Stimulated activated CD4-positive, alpha-beta T cell treated with anti-CD3 and anti-CD28 coated beads, Interleukin-4, amount 100 ng/mL, for 1 hour (primary cell): ENCODE measurements at places on chromosomes 5 and 9.

DNA sequence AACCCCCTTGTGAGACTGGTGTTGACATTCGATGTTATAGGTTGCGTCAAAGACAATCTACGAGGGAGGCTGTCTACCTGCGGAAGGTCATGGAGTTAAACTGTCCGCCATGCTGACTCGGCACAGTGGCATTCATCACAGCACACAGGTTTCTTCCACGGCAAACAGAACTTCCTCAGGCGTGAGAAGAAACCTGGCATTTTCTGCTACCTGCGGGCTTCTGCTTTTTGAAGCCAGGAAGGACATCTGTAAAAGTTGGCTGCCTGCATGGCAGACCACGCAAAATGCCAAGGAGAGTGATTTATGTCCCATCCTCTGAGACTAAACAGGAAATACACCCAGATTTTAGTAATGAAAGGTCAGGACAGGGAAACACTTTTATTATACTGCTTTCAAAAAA lies 809.8 kb upstream of the NUDT12 start:
- no peak for DNase-seq

DNA sequence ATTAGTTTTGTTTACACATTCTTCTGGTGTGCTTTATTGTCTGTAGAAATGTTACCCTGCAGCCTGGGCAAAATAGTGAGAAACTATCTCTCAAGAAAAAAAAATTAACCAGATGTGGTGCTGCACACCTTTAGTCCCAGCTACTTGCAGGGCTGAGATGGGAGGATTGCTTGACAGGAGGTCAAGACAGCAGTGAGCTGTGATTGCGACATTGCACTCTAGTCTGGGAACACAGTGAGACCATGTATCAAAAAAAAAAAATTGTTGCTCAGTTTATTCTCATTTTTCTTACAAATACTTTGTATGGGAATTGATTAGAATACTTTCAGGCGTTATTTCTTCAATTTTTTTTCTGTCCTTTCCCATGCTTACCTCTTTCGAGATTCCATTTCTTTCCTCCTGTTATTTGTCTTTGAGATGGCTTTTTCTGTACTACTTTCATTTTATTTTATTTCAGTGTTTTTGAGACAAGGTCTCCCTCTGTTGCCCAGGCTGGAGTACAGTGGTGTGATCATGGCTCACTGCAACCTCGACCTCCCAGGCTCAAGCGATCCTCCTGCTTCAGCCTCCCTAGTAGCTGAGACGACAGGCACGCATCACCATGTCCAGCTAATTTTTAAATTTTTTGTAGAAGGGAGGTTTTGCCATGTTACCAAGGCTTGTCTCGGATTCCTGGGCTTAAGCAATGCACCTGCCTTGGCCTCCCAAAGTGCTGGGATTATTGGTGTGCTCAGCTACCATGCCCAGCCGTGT lies 24.9 kb downstream of the TENT2 start:
- no peak for DNase-seq

DNA sequence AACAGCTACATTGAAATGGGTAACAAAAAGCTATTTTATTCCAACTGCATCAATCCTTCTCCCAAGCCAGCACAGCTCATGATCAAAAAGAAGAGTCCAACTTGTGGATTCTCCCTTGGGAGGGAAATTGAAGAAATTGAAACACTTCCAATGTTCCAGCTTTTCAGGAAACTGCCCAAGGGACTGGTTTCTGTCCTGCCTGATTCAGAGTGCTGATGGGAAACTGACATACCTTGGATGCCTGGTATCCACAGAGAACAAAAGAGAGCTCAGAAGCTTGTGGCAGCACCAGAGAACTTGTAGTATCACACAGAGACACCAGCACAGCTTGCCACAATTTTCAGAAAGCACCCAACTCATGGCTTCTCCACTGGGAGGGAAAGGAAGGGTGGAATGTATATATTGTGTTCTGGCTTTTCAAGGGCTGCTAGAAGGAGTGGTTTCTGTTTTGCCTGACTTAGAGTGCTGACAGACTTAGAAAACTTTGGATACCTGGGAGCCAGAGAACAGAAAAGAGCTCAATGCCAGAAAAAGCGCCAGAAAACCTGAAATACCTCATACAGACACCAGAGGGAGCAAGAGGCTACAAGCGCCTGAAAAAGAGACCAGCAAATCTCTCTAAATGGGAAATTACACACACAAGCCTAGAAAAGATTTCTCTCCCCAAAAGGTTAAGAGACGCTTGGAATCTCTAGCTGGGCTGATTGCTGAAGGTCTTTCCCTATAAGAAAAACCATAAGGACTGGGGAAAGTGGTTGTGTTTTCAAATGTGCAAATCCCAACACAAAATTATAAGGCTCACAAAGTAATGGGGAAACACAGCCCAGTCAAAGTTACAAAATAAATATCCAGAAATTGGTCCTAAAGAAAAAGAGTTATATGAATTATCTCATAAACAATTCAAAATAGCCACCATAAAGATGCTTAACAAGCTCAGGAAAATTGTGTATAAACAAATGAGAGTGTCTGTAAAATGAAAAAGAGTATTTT lies 178.8 kb downstream of the SPOCK1 start:
- no peak for DNase-seq

DNA sequence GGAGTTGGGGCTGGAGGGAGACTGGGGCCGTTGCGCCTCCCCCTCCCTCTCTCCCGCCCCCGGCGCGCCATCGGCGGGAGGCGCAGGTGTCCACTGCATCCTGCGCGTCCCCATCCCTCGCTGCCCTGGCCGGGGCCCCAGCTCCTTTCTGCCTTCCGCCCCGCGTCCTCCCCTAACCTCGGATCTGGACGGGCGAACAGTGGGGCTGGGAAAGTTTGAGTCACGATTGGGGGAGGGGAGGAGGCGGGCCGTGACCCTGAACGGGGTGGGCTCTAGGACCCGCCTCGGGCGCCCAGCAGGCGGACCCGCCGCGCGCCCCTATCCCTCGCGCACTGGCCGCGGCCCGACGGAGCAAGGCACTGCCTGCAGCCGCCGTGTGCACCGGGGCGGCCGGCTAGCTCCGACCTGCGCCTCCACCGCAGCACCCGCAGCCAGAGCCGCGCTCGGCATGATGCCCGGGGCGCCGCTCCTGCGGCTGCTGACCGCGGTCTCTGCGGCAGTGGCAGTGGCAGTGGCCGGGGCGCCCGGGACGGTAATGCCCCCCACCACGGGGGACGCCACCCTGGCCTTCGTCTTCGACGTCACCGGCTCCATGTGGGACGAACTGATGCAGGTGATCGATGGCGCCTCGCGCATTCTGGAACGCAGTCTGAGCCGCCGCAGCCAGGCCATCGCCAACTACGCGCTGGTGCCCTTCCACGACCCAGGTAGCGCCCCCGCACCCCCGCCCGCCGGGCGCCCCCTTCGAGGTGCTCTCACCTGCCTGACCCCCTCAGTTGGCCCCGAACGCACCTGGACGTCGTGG lies at the start of gene HMCN2:
Gene HMCN2, plus strand, starts transcription at position 330 of the 805 bp plus-strand sequence. Its CDS starts 119 bp downstream, at position 449.
- DNase-seq, result no peak

- no peak for DNase-seq
Measured at GRCh38 chr9:29220596-29221251, 1647.4 kb upstream of the C9orf72 start.

DNA sequence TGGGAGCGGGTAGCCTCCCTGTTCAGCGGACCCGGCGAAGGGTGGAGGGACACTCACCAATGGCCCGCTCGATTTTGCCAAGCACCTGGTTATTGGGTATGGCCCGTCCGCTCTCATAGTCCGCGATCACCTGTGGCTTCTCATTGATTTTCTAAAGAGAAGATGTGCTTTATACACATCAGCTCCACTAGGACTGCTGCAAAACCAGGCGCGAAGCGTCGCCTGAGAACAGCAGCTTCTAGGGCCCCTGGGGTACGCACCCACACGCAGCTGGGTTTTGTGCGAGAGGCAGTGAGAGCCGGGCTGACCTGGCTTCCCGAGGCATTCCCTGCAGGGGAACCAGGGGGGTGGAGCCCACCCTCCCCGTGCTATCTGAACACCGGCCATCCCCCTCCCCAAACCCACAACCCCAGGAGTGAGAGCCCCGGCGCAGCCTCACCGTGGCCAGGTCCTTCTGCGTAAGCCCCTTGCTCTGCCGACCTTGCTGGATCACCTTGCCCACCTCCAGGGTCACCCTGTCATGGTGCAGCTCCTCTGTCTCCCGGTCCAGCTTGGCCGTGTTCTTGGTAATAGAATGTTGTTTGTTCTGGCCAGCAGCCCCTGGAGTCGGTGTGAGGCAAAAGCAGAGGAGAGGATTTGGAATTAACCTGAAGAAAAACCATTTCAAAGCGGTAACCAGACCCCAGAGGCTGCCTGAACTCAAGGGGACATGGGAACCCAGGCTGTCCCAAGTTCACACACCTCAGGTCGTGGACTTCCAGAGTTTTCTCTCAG lies 3.1 kb downstream of the EDF1 start:
- DNase-seq, result no peak

DNA sequence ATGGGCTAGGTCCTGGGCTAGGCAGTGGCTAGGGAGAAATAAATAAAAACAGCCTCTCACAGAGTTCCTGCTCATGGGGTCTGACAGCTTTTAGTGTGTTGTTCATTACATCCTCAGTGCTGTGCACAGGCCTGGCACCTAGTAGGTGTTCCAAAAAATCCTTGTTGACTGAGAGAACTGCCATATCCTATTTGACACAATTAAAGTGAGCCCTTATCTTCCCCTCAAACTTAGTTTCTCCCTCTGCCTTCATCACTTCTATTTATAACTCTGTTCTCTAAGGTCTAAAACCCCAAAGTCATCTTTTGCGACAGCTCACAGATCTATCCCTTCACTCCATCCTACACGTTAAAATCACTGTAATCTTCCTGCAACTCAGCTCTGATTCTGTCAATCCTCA lies 549.1 kb upstream of the DAP start:
- no peak for DNase-seq
